COR-L47 (cell line): ENCODE measurements at places on chromosomes 16 and 17.
A peak's percentile ranks its signal among the peaks of the same experiment; 100 is the strongest.

- no peak for DNase-seq
Measured at GRCh38 chr17:34988644-34989043, 8.3 kb downstream of the LIG3 start.

DNA sequence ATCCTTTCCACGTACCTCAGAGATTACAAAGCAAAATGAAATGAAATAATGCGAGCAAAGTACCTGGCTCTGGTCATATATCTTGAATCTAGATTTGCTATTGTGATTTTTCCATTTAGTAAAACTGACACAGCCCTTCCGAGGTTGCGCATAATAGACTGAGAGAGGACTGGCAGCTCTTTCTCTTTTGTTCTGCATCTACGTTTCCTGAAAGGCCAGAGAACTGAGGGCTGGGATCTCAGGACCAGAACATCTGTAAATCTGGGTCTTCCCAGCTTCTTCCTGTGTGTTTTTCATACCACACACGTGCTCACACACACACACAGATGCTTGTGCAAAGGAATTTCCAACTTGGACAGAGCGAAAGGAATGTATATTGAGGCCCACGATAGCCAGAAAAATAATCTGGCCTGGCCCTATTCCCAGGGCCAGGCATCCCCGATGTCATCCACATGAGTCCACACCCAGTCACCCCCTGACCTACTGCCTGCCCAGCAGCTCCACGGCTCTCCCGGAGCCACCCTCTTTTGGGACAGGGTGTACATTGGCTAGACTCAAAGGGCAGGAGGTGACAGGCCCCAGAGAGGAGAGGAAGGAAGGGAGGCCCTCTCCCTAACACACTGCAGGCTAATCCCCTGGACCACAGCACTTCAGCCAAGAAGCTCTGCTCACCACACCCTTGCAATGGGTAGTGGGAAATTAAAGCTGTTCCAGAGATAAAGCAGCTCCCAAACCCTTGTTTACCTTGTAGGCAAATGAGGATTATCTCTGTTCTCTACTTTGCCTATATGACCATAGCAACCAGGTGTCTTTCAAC is 41.8 kb downstream of the NOL11 start:
- DNase-seq, result no peak

DNA sequence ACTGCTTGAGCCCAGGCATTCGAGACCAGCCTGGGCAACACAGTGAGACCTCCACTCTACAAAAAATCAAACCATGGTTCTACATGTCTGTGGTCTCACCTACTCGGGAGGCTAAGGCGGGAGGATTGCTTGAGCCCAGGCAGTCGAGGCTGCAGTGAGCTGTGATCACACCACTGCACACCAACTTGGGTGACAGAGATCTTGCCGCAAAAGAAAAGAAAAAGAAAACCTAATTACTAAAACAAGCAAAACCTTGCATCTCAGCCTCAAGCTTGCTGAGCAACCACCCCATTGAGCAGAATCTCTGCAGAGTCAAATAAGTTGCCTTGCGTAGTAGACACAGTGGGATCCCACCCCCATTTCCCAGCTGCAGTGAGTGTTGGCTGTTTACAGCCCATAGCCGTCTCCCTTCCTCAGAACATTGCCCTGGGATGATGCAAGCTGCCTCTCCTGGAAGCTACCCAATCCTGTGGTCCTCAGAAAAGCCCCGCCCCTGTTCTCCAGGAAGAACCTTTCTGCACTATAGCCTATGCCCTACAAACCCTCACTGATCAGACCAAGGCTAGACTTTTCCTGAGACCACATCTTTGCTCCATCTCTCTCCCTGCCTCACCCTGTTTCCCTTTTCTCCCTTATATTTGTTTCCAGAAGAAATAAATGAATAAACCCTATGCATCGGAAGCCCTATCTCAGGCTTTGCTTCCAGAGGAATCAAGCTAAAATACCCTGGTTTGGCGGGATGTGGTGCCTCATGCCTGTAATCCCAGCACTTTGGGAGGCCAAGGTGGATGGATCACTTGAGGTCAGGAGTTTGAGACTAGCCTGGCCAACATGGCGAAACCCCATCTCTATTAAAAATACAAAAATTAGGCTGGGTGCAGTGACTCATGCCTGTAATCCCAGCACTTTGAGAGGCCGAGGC is 16.7 kb upstream of the ERN2 start:
- no peak for DNase-seq

DNA sequence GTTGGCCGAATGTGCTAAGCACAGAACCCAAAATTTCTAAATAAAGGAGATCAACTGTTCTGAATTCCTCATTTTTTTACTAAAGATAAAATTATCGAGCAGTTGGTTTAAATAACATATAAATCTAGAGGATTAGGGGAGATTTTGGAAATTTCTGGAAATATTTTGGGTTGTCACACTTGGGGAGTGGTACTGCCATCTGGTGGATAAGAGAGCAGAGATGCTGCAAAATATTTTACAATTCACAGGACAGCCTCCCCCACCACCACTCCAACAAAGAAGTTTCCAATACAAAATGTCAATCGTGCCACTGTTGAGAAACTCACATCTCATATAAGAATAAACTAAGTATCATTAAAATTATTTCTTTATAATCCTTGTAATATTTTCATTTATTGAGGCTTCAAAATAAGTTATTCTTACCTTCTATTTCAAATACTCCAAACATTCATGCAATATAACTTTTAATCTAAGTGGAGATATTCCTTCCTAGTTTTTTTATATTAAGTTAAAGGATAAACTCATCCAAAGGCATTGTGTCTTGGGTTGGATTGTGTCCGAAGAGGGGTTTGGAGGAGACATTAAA is 17.0 kb upstream of the ABCA8 start:
- peak; percentile 3 for DNase-seq

DNA sequence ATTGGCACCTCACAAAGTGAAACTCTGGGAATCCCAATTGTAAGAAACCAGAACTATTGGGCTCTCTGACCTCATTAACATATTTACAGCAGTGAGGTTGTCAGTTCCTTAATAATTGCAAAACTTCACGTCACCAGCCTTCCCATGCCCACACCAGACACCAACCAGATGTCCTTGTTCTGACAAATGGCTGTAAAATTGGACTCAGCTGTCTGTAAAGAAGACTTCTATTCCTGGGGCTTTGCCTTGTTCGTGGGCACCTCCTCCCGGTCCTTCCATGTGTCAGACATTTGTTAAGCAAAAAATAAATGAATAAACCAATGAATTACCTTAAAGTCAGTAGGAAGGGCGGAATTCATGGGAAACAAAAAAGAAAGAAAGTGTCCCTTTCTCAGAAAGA is 284.3 kb upstream of the CDH11 start:
- no peak for DNase-seq
